ENCODE measurements at places on chromosomes 7 and 10.

- no peak for DNase-seq
Measured at GRCh38 chr7:42746214-42746613, 165.7 kb downstream of the C7orf25 start.

DNA sequence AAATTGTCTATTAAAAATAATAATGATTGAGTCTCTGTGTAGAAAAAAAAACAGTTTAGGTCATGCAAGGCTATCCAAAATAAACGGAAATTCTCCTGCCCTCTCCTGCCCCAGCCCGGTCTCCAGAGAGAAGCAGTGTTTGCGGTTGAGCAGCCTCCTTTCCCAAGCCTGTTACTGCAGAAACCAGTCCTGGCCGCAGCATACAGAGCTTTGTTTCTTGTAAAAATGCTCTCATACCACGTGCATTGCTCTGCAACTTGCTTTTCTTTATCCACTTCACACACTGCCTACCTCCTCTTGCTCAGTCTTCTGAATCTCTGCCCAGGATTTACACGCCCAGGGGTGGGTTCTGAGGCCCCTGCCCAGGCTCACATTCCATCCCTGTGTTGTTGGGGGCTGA, 34.4 kb upstream of the CUL1 start:
- DNase-seq: no peak

- no peak for DNase-seq
Measured at GRCh38 chr7:129689995-129690581, 78.6 kb downstream of the NRF1 start.

- no peak for DNase-seq
Measured at GRCh38 chr7:105199386-105199785, 185.4 kb downstream of the KMT2E start.

- DNase-seq: no peak
Measured at GRCh38 chr7:127911968-127912511, 119.2 kb downstream of the LRRC4 start.

GRCh38 chr7:141992156-141992555, 3.5 kb upstream of the MGAM start:
- no peak for DNase-seq

- no peak for DNase-seq
Measured at GRCh38 chr7:134724606-134725005, 54.8 kb upstream of the CALD1 start.

GRCh38 chr10:28385748-28386502, 83.1 kb upstream of the MPP7 start:
- DNase-seq: no peak

- DNase-seq: no peak
Measured at GRCh38 chr7:42099066-42099465, 137.9 kb downstream of the GLI3 start.

DNA sequence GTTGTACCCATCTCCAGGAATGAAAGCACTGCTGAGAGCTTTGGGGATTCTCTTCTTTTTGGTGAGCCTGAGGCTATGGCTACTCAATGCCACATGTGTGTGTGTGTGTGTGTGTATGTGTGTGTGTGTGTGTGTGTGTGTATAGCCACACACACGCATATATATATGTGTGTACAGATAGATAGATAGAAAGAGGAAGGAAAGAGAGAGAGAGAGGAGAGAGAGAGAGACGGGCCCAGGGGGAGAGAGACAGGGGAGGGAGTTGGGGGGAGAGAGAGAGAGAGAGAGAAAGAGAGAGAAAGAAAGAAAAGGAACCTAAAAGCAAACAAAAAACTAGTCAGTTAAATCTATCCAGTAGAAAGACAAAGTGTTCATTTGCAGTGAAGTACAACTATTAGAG, 8.3 kb downstream of the SLC13A4 start:
- DNase-seq: no peak

DNA sequence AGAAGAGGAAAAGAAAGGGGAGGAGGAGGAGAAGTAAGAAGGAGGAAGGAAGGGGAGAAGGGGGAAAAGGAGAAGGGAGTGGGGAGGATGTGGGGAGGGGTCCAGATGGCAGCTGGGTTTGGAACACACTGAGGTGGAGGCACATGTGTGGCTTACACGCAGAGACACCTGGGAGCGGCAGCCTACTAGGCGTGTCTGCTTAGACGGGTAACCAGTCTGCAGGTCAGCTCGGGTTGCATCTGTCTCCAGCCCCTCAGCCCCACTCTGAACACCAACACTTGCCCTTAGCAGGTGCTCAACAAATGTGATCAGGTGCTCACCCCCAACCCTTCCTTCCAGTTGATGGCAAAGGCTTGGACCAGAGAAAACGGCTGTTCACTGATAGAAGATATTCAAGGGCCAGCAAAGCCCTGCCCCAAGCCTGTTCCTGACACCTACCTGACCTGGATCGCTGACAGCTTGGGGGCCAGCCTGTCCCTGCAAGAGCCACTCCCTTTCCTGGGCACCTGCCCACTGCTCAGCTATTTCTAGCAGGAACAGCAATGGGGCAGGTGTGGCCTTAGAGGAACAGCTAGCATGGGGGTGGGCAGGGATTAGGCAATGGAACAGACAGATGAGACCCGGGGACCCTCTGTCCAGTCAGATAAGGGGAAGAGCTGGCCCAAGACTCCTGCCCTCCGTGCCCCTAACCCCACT, 70.5 kb downstream of the SH3PXD2A start:
- no peak for DNase-seq

- no peak for DNase-seq
Measured at GRCh38 chr10:96287392-96288105, 16.2 kb upstream of the BLNK start.

- no peak for DNase-seq
Measured at GRCh38 chr7:100402241-100402640, 26.3 kb downstream of the ZCWPW1 start.

GRCh38 chr7:18843979-18844378, 273.5 kb downstream of the TWIST1 start:
- no peak for DNase-seq

GRCh38 chr7:28745351-28745750, 212.8 kb downstream of the TRIL start:
- no peak for DNase-seq

DNA sequence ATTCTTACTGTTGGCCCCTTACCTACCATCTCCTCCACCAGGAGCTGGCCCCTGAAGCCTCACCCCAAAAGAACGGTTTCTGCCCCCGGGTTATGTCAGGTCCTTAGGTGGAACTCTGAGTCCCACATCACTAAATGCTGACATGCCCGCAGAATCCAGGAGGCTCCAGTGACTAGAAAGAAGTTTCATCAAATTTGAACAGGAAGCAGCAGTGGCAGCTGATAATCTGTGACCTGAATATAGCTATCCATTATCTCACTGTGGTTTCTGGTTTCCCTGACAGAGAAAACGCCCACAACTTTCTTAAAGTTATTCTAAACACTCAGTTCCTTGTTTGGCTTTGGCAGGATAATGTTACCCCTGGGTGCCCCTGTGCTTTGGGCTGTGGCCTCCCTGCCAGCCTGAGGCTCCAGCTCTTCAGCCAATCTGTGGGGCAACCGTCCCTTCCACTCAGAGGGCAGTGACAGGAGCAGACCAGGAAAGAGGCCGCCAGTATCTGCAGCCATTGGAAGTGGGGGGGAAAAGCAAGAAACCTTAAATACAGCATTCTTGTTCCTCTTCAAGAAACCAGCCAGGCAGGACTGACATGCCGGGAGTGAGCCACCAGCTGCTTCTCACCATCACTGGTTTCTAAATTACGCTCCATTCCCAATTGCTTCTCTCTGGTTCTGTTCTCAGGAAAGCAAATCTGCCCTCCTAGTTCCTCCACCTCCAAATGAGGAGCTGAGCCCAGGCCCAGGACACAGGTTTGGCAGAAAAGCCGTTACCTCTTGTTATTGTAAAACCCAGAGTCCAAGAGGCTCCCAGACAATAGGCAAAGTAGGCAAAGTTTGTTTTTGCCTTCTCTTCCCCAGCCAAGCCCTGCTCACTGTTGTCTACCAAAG, 41.2 kb upstream of the VCL start:
- no peak for DNase-seq

DNA sequence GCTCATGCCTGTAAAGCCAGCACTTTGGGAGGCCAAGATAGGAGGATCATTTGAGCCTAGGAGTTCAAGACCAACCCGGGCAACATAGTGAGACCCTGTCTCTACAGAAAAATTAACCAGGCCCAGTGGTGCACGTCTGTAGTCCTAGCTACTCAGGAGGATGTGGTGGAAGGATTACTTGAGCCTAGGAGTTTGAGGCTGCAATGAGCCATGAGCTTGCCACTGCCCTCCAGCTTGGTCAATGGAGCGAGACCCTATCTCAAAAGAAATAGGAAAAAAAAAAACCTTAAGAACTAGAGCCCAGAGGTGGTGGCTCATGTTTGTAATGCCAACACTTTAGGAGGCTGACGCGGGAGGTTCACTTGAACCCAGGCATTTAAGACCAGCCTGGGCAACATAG, 2.2 kb downstream of the STRA8 start:
- no peak for DNase-seq

DNA sequence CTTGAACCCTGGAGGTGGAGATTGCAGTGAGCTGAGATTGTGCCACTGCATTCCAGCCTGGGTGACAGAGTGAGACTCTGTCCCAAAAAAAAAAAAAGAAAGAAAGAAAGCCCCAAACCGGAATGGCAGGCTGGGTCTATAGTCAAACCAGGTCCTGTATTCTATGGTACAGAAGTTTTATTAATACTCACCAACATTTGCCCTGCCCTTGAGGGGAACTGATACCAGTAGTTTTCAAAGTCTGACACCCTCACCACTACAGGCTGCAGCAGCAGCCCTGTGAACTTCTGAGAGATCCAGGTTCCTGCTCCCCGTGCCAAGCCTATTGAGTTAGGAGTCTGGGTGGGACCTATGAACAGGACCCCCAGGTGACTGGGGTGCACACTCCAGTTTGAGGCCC, 80.6 kb downstream of the RGS10 start:
- DNase-seq: no peak

DNA sequence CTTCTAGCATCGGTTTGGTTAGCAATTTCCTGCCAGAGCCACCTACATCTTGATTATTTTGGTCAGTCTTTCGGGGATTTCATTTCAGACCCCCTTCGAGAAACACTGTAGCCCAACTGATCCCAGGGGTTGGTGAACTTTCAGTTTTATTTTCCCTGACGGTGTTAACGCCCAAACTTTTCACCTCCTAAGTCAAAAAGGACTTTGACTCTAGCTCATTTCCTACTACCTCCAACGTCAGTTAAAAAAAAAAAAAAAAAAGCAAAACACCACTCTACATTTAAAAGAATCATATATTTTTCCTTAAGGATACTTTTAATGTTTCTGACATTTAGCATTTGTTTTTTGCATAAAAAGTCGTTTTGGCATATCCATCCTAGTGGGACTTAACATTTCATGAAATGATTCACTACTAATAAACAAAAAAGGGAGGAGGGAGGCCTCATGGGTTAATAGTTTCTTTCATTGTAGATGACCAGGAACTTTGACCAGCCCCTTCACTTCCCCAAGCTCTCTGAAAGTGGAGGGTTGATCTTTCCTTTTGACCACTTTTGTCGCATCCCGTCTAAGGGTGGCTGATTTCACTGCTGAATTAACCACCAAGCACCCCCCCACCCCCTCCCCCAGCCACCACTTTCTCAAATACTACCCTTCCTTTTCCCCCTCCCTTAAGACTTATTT, 764 bp upstream of the TCF7L2 start:
- no peak for DNase-seq

GRCh38 chr7:99270702-99271101, 1.9 kb upstream of the MYH16 start:
- DNase-seq: no peak

DNA sequence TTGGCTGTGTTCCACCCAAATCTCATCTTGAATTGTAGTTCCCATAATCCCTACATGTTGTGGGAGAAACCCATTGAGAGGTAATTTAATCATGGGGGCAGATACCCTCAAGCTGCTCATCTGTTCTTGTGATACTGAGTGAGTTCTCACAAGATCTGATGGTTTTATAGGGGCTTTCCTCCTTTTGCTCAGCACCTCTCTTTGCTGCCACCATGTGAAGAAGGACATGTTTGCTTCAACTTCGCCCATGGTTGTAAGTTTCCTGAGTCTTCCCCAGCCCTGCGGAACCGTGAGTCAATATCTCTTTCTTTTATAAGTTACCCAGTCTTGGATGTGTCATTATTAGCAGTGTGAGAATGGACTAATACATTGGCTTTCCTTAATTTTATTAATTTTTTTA, 527.8 kb downstream of the MDFIC start:
- DNase-seq: no peak

DNA sequence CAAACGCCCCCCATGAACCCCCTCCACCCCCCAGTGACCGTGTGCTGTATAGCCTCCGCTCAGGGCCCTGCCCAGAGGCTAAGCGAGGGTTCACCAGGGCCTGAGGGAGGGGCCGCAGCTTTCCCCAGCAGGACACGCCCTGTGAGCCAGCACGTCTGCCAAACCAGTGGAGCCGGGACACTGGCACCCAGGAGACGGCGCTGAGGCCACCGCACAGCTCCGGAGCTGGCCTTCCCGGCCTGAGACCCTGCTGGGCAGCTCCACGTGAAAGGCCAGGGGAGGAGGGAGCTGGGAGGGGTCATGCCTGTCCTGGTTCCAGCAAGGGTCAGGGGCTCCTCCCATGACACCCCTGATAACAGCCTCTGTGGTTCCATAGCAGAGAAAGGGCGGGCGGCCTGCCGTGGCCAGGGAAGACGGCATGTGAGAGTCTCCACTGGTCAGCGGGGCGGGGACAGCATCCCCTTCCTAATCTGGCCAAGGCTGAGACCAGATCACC, 278.3 kb downstream of the ELFN1 start:
- DNase-seq: no peak

GRCh38 chr10:21173802-21174714, 276.9 kb upstream of the NEBL start:
- no peak for DNase-seq

- no peak for DNase-seq
Measured at GRCh38 chr10:122492999-122493481, 31.7 kb downstream of the HTRA1 start.

DNA sequence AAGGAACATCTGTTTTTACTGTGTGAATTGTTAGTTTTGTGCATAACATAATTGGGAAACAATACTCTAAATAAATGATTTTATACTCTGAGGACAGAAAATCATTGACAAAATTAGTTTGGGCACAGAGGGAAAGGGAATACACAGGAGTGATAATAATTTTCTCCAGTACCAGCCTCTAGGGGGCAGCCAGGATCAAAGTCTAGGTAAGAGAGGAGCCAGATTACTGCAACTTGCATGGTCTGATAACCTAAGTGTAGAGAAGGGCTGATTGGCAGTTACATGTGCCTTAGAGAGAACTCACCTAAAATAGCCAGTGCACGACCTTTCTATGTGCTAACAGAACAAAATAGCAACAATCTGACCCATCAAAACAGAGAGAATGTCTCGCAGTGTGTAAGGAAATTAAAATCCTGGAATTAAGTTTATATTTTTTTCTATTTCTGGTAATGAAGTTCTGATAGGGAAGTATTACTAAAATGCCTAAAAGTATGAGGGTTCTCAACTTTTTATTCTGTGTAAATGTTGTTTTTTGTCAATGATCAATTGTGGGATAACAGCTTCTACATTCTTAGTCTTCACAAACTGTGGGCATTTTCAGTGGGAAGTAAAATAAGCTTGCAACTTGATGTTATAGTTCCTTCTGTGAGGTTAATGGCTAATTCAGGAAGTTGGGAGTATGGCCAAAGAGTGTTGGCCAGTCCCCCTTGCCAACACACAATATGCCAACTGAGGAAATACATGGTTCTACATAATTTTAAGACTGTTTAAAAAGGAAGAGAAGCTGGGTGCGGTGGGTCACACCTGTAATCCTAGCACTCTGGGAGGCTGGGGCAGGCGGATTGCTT, 66.4 kb downstream of the EXOC6 start:
- peak; percentile 7 for DNase-seq

- no peak for DNase-seq
Measured at GRCh38 chr7:12625836-12626235, 55.3 kb downstream of the SCIN start.

- no peak for DNase-seq
Measured at GRCh38 chr7:48299580-48300169, 128.4 kb downstream of the ABCA13 start.

Measured in AG04449 (cell line).